ENCODE measurements at places on chromosomes 5 and 9. TPM values are rescaled to one million over a fixed set of nuclear protein-coding genes. Genes with fewer than 3 reads are reported as not detected.

Gene SLC45A2
- not detected for total RNA-seq

GRCh38 chr5:5505815-5506214 lies 83.3 kb downstream of the ICE1 start:
- no peak for DNase-seq

Gene PLPP1
- 42.0 TPM for total RNA-seq

Gene CDKN2B-AS1
- total RNA-seq, result 5.2 TPM

GRCh38 chr5:69517763-69518212 lies 25.2 kb downstream of the OCLN start:
- DNase-seq, result no peak

GRCh38 chr9:96619124-96619465 lies 548 bp downstream of the CDC14B start:
- no peak for DNase-seq

- DNase-seq, result no peak
Measured at GRCh38 chr9:12631866-12632265, 61.3 kb upstream of the TYRP1 start.

Gene IFNK
- not detected for total RNA-seq

DNA sequence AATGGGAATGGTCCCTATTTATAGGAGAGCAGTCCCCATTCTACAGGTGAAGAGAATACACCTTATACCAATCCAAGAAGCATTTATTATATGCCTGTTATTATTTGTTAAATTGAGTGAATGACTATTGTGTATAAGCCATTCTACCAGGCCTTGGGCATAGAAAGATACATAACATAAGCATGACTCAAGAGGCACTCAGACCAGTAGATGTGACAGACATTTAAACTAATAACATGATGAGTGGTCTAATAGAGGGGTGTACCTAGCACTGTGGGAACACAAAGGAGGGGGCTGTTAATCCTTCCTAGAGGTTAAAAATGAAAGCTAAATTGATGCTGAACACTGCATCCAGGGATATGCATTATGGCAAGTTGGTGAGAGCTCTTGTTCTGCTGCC lies 145.0 kb upstream of the TNC start:
- DNase-seq, result no peak

Measured in osteocyte (in vitro differentiated cells).